ENCODE measurements at places on chromosomes 5 and 9.

GRCh38 chr9:110143950-110144545 lies 63.9 kb downstream of the C9orf152 start:
- DNase-seq = no peak

- DNase-seq = no peak
Measured at GRCh38 chr9:129803676-129804060, 684 bp downstream of the TOR1B start.

GRCh38 chr5:112004867-112005622 lies 248.1 kb upstream of the NREP start:
- DNase-seq = no peak

- no peak for DNase-seq
Measured at GRCh38 chr5:125142458-125142857, 396.0 kb upstream of the ZNF608 start.

GRCh38 chr5:20514145-20514544 lies 526.1 kb upstream of the CDH18 start:
- DNase-seq = no peak

DNA sequence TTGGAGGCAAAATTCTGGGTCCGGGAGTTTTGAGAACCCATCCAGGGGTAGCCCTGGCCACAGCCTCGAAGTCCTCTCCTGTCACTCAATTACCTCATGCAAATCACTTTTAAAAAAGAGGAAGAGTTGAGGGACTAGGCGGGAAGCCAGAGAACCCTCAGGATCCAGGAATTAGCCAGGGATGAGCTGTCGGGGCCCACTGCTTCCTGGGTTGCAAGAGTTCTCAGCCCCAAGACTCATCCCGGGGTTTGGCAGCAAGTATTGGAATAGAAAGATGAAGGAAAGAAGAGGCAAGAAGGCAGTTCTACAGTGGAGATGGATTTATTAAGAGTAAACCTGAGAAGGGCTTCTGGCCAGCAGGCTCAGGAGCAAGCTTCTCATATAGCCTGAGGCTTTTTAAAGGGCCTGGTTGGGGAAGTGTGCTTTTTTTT lies 25.6 kb downstream of the C9orf50 start:
- no peak for DNase-seq

- DNase-seq = no peak
Measured at GRCh38 chr5:143207563-143208364, 195.7 kb downstream of the NR3C1 start.

GRCh38 chr5:178392386-178392785 lies 159.8 kb upstream of the PHYKPL start:
- no peak for DNase-seq
